GM23248 (cell line): ENCODE measurements at places on chromosomes 3 and 15. TPM values are rescaled to one million over a fixed set of nuclear protein-coding genes. Genes with fewer than 3 reads are reported as not detected.

The LEKR1 gene
- total RNA-seq = 0.32 TPM in 1 of 2 replicates, not detected in the other

The UBA3 gene
- 64.0 and 75.1 TPM in 2 replicates for total RNA-seq

The GUCA1C gene
- not detected in 2 replicates for total RNA-seq

DNA sequence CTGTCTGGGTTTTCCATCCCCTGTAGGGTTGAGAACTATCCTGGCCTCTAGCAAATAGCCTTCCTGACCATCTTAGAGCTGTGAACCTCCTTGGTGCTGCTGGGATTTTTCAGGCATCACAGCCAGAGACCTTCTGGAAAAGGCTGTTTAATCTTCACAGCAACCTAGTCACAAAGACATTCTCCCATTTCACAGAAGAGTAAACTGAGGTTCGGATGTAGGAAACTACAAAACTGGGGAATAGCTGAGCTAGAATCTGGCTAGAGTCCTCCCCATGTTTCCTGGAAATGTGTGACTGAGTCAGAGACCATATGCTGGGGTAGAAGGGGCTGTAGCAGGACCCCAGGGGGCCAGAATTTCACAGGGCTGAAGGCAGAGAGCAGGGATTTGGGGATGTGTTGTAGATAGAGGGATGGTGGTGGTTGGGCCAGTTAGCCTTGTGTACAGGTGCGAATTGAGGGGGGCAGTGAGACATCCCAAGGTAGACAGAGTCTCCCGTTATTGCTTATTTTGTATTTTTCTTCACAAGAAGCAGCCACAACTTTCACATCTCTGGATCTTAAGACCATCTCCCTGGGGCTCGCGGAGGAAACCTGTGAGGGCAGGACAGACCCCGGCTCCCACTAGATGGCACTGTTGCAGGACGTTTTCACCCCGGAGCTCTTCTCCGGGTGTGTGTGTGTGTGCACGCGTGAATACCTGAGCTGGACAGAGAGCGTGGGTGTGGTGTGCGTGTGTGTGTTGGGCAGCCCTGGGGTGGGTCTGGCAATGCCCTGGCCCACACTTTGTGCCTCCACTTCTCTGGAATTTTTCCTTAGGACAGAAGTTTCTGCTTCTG lies 66.9 kb upstream of the PRR23C start:
- peak; percentile 76 for DNase-seq

GRCh38 chr3:181912384-181912783 lies 200.7 kb downstream of the SOX2 start:
- no peak for DNase-seq

DNA sequence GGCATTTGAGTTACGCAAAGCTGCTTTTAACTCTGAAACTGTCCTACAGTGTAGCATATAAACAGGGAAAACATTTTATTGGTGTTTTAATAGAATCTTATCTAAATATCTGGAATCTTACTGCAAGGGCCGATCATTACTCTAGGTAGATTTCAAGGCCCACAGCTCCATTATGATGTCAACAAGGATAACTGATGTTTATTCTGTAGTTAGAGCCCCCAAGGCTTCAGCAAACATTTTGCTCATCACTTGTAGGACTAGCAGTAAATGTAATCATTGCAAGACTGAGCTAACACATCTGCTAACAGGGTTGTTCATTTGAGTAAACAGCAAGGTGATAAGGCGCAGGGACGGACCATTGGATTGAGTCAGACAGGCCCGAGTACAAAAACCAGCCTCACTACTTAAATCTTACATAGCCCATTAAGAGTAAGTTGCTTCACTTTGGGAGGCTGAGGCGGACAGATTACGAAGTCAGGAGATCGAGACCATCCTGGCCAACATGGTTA lies 332.5 kb upstream of the TPRG1 start:
- DNase-seq = no peak

DNA sequence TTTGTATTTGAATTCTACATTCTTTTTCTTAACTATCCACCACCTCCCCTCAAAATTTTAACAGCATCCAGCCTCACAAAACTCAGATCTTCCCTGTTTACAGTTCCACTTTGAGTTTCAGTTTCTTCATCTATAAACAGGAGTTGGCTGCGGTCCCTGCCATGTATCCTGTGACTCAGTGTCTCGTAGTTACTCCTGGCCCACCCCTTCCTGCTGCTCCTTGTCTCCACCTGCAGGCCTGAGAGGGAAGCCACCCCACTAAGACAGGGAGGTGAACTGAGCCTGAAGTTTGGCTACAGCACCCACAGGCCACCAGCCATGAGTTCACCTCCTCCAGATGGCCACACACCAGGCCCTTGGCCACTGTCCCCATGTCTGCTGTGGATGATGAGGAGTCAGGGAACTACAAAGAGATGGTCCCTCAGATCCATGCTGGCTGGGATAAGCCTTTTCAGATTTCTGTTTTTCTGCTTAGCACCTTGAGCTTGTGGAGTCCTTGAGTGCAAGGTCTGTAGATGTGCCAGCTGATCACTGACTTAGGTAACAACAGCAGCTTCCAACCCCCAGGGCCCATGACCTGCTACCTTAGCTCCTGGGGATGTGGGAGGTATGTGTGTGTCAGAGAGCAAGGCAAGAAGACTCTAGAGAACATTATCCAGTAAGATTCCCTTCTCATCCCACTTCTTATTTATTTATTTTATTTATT lies 37.5 kb downstream of the CD86 start:
- DNase-seq = peak; percentile 66

GRCh38 chr15:68561901-68562300 lies 16.9 kb upstream of the CORO2B start:
- no peak for DNase-seq

DNA sequence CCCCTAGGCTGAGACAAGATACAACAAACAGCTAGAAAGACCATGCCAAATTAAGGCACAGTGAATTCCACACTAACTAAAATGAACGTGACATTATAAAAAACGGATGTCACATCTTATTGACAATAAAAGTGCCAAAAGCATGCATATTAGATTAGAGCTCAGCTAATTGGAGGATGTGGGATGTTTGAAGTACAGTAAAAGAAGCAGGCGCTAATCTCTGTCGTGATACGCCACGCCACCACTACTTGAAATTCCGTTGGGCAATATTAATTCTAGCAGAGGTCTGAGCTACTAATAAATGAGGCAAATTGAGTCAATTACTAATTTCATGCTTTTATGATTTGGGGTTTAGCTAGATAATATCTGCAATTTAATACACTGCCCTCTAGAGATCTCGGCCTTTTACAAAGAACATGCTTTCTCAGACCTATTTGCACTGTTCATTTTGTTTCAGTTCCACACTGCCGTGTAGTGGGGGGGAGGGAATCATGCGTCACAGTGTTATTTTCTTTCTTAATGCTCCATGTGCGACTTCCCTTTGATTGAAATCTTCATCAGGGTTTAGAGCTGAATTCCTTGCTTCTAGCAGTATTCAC lies 52.9 kb upstream of the ROBO2 start:
- no peak for DNase-seq

DNA sequence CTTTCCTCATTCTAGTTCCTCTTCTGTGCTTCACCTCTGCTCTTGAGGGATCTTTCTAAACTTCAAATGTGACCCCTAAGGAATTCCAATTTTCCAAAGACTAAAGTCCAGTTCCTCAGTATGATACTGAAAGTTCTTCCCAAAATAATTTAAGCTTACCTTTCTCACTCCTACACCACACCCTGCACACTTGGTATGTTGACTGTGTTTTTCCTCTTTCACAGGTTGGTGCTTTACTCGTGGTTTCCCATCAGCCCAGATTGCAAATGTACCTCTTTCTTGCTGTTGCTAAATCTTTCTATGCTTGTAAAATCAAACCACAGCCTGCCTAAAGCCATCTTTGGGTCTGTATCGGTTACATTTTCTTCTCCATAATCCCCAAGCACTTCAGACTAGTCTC lies 30.5 kb upstream of the CLDN16 start:
- no peak for DNase-seq

DNA sequence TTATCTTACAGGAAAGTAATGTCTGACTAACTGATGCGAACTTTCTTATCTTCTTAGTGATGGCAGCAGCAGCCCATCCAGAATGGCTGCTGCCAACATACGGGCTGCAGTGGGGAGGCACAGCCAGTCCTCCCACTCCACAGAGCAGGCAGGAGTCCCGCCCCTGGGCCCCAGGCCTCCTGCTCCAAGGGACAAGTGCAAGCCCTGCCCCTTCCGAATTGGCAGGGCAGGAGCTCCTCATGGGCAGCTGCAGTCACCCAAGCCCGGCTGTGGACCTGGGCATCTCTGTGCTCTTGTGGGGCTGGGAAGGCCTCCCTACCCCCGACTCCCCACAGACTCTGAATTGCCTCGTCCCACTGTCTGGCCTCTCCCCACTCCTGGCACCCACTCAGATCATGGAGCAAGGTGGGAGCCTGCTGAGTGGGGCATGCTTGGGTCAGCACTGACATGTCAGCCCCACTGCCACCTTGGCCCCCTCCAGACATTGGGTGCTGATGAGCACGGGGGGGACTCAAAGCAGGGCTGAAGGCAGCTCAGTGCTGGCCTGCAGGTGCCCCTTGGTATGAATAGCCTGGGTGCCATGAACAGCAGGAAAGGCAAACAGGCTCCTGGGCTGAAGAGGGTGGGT lies 618.9 kb upstream of the KCNMB2 start:
- no peak for DNase-seq
